Posterior cingulate gyrus (tissue), 11 donors: ENCODE measurements at places on chromosomes 2 and 18.

DNA sequence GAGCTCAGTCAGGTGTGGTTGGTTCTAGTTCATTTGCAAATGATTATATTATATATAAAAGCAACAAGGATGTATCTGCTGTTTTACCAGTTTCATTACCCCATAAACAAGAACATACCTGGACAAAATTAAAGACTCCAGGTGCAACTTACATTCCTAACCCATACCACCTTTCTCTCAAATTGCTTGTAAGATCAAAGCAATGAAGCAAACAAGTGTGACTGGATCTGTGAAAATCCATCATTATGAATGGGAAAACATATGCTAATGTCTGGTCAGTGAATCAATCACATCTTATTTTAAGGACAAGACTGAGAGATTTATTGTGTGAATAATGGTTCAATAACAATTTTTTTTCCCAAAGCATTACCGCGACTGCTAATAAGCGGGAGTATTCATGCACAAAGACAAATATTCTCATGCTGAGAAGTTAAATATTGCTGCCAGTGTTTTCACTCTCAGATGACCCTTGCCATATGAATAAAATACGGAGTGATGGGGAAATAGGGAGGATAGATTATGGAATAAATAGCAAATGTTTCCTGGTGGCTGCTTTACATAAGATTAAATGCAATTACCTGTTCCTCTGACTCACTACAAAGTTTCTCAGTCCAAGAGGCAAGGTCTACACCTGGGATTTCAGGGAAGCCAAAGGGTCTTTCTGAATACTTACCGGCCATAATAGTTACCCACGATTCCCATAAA, 59.3 kb downstream of the WDR75 start:
- DNase-seq = no peak

DNA sequence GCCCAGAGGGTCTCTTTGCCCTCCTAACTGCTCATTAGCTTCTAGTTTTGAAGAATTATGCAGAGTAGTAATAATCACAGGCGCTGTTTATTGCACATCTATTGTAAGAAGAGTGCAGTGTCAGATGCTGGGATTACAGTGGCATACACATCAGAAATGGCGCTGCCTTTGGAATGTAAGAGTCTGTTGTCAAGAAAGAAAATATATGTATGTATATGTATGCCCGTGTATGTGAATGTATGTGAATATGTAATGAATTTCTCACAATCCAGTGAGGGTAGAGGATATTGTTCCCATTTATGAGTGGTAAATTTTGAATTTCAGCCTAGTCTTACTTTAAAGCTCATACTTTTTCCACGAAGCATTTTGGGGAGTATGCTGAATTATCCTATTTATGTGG, 127.5 kb downstream of the PARD3B start:
- DNase-seq = no peak

DNA sequence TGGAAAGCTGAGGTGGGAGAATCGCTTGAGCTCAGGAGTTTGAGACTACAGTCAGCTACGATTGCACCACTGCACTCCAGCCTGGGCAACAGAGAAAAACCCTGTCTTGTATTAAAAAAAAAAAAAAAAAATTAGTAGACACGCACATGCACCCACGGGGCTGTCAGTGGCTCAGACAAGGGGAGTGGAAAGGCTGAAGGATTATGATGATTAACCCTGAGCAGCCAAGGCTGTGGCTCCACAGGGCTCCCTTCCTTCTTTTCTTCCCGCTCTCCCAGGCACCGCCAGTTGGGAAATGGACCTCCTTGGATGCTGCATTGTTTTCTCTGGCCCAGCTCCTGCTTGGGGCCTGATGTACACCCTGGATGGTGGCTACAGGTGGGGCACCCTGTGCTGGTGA, 49.0 kb upstream of the RAB6C start:
- no peak for DNase-seq

DNA sequence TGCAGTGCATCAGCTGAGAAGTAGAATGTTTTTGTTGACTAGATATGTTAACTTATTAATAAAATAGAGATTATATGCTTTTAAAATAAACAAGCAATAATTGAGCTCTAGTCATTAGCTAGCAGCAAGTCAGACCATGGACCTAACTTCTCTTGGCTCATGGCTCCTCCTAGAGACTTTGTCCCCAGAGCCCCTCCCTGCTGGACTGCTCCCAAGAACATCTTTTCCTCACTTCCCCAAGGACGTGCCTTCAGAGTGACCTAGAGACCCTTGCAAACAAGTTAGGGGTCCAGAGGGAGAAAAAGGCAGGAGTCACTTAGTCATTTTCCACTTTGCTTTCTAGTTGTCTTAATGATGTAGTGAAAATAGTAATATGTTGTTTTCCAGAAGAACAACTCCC, 312.5 kb upstream of the NRP2 start:
- DNase-seq = no peak

- DNase-seq = no peak
Measured at GRCh38 chr18:35203067-35203466, 37.8 kb upstream of the ZNF397 start.

DNA sequence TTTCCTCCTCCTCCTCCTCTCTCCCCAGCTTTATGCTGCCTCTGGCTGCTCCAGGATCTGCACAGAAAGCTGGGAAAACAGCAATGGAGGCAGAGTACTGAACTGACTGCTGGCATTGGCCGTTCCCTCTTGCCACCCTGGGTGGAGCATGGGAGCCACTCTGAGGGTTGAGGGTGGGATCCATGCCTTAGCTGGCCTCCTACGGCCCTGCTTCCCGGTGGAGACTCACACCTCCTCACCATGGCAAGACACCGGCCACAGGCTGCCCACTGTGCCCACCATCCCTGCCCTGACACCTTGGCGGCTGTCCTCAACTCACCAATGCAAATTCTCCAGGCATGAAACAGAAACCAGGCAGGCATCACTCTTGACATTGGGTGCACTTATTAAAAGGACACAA, 832.3 kb upstream of the ID2 start:
- DNase-seq = no peak

DNA sequence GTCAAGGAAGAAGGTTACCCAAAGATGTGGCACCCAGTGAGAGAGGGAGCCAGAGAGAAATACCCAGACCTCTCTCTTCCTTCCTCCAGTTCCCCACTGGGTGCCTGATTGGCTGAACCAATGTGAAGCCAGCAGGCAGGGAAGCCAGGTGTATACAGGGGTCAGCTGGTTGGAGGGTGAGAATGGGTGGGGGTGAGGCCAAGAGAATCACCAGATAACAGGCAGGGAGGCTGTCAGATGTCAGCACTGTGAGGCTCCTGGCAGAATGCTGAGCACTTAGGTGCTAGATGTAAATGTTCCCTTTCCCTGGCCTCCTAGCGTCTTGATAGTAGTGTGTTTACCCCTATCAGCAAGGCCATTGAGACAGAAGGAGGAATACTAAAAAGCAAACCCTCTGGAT, 104.0 kb upstream of the MGAT5 start:
- DNase-seq = no peak

DNA sequence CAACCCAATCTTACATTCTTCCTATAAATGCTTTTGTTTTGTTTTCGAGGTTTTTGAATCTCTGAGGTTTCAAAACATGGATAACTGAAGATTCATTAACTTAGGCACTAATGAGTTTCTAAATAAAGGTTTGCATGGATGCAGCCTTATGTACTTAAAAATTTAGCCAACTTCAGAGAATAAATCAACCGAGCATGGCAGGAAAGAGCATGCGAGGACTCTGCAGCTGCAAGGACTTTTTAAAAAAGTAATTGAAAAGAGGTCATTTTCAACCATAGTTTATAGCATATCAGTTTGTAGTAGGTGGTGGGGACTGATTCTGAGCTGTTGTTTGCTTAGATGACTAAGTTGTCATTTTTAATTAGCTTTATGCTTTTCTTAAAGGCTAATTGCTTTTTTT, 567.0 kb upstream of the ZEB2 start:
- no peak for DNase-seq

DNA sequence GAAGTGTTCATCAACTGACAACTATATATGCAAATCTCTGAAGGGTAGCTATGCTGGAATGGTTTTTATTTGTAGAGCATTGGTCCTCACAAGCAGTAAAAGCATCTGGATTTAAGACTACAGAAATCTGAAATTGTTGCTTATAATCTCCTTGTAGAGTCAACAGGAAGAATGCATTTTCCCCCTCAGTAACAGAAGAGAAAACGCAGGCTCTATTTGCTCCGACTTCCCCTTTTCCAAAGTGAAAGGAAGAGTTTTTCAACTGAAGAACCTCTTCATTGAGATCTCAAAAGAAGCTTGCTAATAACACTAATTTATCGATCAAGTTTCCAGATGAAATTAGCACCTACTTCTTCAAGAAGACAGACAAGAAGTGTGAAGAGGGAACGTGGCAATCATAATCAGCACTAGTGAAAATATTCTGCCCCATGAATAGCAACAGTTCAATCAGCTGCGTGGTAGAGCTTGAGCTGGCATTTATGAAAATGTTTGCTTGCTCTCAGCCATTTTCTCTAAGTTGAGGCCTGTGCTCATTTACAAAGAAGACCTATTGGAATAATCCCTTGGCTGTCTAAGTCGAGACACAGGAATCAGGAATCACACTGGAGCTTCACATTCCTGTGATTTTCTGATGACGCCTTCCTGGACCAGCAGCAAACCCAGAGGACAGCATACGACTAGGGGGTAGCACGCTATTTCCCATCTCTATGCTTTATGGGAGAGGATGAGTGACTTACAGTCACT, 43.7 kb downstream of the TGIF1 start:
- no peak for DNase-seq

DNA sequence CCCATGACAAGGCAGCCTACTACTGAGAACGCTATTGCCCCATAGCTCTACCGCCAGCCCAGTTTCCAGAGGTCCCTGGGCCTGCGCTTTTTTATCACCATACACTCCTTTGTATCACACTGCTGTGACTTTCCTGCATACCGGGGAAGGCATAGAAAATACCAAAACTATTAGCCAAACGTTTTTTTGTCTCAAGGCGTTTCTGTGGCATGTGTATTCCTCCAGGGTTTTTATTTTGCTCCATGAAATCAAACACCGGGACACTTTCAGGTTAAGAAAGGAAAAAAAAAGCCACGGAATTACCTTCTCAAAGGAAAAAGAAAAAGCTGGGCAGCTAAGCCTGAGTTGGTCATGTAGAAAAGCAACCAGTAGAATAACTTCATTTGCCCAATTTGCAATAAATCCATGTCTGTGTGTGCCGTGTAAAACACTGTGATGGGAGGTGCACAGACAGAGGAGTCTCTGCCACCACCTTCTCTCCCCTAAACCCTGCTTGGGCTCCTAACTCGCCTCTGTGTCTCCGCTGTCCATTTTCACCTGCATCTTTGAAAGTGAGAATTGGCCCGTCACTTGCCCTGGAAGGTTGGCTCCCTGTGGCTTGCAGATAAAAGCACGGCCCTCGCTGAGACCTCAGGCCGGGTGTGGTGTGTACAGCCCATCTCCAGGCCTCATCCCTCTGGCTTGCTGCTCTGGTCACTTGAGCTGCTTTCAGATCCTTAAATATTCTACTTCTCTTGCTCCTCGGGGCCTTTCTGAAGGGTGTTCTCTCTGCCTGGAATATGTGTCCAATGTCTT, 1.7 kb downstream of the AMER3 start:
- DNase-seq = no peak

DNA sequence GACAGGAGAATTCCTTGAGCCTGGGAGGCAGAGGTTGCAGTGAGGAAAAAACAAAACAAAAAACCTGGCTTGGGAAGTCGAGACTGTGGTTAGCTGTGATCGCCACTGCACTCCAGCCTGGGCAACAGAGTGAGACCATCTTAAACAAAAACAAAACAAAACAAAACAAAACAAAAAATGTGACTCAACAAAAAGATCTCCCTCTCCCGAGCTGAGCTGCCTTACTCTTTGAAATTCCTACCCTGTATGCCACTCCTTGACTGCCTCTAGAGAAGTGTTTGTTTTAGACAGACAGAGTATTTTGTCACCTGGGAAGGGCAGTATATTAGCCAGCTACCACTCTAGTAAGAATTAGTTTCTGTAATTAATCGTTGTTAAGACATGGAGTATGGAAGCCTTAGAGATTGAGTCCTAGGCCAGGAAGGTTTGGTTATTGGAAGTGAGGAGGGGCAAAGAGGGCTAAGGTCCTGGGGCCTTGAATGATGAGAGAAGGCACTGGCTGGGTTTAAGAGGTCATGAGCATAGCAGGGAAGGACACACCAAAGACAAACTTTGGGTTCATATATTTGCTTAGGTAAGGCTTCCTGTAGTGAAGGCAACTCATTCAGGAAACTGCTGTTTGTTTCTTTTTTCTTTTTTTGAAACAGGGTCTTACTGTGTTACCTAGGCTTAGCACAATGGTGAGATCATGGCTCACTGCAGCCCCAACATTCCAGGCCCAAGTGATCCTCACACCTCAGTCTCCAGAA, 56.0 kb downstream of the HAUS1 start:
- DNase-seq = no peak

DNA sequence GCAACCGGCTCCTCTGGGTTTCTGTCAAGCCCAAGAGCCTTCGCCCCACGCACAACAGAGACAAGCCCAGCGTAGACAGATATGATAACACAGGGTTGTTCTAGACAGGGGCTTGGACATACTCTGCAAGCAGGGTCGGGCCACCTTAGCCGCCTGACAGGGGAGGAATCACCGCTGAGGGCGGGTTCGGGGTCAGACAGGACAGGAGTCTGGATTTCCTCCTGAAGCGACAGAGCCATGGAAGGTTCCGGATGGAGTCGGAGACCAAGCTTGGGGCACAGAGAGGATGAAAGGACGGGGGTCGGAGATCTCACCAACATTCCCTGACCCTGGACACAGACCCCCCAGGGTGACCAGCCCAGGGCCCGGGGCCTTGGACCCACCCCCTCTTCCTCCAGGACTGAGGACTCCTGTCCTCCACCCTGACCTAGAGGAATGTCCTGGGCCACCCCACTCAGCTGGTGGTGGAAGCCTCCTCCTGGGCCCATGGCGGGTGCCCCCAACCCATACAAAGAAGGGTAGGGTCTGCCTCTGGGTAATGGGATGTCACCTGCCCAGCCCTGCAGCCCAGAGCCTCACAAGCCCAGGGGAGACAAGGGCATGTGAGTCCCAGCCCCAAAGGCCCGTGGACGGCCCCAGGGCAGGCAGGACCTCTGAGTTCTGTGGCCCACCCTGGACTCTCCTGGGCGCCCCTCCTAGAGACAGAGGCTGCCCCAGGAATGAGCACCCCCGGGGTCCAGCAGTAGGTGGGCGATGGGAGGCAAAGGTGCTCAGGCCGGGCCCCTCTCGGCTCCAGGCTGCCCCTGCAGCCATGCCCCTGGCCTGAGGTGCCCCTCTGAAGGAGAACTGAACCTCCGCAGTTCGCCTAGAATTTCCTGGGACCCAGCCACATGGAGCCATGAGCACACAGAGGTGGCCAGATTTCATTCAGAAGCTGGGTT, 44.1 kb upstream of the GPC1 start:
- DNase-seq = peak; percentile 22

GRCh38 chr2:189116087-189116486, 63.5 kb downstream of the COL5A2 start:
- no peak for DNase-seq
